ENCODE measurements at places on chromosomes 13 and 19.

- DNase-seq = no peak
Measured at GRCh38 chr19:32875428-32875827, 5.9 kb upstream of the SLC7A9 start.

- no peak for DNase-seq
Measured at GRCh38 chr13:65508338-65508737, 1721.8 kb downstream of the PCDH9 start.

DNA sequence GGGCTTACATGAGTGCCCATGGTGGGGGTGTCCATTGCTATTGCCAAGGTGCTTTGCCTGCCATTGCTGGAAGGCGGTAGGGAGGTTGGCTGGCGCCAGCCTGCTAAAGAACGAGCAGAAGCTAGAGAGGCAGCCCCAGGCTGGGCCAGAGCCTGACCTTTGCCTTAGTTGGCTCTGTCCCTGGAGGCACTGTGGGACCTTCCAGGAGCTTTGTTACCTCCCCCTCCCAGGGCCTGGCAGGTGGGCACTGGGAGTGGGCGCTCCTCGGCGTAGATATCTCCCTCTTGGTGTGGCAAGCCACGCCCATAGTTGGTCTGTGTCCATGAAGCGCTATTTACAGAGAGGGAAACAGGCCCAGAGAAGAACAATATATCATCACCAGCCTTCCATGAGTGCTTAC lies 2.3 kb upstream of the SLC25A42 start:
- no peak for DNase-seq

DNA sequence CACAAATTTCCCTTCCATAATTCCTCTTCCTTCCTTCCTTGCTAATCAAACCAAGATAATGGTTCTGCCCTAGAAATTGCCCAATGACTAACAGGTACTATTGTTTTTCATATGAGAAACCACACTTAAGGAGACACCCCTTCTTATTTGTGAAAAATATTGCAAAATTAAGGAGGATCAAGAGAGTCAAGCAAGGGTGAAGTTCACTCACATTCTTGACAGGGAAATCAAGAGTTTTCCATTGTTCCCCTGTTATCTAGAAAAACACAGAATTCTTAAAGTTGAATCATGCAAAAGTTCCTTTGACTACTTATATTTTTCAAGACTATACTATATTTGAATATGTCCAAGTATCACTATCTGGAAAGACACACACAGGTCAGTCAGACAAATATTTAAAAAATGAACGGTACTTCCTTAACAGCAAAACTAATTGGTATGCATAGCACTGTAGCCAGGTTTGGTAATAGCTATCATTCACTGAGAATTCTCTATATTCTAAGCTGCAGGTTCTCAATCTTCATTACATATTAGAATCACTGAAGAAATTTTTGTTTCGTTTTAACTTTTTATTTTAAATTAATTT lies 897.2 kb downstream of the DIAPH3 start:
- no peak for DNase-seq

GRCh38 chr19:10724573-10725071 lies 6.7 kb downstream of the DNM2 start:
- DNase-seq = no peak

DNA sequence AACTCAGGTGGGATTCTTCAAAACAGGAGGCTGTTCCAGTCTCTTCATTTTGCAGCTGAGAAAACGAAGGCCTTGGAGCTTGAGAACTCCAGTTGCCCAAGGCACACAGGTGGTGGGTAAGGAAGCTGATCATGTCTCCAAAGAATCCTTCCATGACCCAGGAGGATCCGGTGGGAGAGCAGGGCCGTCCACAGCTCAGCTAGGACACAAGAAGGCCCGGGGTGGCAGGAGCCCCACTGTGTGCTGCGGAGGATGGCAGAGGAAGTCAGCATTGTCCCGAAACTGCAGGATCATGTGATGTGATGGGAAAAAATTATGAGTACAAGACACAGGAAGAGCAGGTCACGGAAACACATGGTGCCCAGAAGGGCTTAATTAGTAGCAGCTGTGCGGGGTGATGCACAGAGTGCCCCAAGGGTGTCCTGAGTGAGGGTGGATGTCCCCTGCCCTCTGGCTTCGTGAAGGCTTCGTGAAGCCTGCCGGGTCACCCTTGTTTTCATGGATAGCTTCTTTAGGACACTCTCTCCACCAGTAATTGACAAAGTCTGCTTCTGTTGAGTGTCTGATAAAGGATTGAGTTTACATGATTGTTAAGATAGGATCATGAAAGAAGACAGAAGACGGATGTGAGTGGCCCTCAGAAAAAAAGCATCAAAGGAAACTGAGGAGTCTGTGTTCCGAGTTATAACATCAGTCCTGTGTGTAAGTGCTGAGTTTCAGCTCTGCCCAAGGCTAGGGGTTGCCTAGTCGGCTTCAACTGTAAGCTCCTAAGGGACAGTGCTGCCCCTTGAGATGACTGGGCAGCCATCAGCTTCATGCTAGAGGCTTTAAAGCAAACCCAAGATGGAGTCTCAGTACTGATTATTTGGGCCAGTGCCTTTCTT lies 33.8 kb upstream of the SACS start:
- no peak for DNase-seq

DNA sequence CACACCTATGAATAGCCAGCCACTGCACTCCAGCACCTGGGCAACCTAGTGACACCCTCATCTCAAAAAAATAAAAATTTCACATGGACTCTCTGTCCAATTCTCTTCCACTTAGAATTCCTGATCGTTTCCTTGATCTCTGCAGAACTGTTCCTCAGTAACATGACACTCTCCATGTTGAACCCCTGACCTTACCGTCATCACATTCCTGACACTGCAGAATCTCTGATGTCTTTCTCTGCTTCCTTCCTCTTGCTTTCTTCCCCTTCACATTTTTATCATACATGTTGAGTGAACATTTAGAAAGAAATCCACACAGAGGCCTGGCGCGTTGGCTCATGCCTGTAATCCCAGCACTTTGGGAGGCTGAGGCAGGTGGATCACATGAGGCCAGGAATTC lies 15.0 kb downstream of the ZNF114 start:
- no peak for DNase-seq

DNA sequence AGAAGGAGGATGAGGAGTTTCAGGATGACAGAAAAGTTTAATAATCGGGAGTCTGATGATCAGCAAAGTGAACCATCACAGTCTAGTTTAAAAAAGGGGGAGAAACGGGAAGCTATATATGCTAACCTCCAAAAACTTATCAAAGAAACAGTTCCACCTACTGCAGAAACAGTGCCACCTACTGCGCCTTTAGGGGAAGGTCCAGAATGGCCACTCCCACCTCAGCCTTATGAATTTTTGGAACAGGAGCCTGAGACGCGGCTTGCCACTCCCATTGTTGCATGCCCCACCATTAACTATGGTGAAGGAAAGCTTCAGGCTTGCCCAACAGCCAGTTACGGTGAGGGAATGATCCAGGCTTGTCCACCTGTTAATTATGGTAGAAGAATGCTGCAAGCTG lies 929.0 kb downstream of the SLITRK6 start:
- DNase-seq = peak; percentile 48

DNA sequence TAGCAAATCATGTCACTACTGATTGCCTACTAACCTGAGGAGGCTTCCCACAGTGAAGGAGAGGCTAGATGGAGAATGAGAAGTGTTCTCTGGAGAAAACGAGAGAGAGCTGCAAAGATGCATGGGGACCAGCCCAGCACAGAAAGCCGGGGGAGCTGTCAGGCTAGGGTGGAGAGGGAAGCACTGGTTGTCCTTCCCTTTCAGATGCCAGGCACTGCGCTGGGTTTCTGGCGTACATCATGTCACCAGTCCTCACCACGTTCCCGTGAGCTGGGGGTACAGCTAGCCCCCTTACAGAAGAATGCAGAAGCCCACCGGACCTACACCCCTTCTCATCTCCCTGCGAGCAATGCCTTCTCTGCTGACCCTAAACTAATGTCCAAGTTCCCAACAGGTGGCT lies 86.0 kb downstream of the STK24 start:
- no peak for DNase-seq

GRCh38 chr13:27391471-27391870 lies 32.9 kb upstream of the GTF3A start:
- peak; percentile 55 for DNase-seq

DNA sequence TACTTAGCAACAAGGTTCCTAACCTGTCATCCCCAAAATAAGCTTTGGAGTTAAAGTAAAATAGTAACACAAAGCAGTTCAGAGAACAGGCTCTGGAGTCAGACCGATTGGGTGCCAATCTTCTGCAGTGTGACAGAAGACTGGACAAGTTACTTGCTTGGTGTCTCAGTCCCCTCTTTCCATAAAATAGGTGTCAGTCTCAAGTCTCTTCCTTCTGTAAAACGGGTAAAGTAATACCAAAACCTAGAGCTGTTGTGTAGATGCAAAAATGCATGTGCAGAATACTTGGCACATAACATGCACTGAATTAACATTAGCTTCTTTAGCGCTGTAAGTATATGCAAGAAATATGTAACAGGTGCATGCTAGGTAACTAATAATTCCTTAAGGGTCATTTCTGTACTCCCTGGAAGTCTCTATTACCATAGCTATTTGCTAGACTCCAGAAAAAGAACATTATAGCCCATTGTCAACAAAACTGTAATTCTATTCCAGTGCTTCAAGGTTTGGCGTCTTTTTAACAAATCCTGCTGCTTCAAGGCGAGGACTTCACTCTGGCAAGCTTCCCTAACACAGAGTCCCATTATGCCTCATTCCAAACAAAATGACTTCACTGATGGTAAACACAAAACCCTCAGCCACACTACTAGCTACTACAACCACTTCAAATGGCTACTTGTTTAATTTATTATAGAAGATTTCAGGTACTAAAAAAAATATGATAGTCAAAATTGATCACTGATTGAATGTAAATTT lies 32.8 kb downstream of the ELF1 start:
- no peak for DNase-seq

- DNase-seq = peak; percentile 86
Measured at GRCh38 chr19:16897029-16897855, 8.4 kb downstream of the F2RL3 start.

GRCh38 chr19:35816846-35817245 lies 4.2 kb upstream of the PRODH2 start:
- DNase-seq = no peak

DNA sequence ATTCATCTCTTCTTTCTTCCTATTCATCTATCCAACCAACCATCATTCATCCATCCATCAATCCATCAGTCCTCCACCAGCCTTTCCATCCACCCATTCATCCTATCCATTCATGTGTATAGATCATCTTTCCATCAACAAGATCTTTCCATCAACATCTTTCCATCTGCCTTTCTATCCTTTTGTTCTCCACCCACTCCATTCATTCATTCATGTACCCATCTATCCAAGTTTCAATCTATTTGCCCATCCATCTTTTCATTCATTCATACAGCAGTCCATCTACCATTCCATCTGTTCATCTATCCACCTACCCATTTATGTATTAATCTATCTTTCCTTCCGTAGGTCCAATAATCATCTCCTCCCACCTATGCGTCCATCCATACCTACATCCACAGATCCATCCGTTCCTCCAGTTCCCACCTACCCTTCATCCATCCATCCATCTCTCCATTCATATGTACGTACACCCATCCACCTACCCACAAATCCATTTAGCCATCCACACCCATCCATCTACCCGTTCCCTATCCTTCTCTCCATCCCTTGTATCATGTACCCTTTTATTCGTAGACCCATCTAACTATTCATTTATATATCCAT lies 53.3 kb downstream of the RYR1 start:
- DNase-seq = no peak

DNA sequence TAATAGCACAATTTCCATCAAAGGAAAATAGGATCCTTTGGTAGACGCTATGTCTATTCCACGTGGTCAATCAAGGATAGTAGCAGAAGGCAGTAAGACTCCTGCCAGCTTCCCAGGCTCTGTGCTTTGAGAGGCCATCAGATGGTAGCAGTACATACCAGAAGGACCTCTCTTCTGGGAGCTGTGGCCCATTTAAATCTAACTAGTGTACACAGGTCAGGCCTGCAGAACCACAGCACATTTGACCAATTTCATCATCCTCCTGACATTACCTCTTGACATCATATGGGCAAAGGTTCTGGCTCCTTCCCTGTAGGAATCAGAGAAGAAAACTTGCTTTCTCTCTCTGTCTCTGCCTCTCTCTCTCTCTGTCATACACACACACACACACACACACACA lies 229.6 kb upstream of the HTR2A start:
- DNase-seq = peak; percentile 12

Measured in NB4 (cell line).